Stimulated activated CD4-positive, alpha-beta T cell treated with anti-CD3 and anti-CD28 coated beads, Interleukin-12 subunit alpha, Interleukin-12 subunit beta, amount 100 ng/mL, for 24 hours (primary cell): ENCODE measurements at places on chromosomes 5 and 9.

DNA sequence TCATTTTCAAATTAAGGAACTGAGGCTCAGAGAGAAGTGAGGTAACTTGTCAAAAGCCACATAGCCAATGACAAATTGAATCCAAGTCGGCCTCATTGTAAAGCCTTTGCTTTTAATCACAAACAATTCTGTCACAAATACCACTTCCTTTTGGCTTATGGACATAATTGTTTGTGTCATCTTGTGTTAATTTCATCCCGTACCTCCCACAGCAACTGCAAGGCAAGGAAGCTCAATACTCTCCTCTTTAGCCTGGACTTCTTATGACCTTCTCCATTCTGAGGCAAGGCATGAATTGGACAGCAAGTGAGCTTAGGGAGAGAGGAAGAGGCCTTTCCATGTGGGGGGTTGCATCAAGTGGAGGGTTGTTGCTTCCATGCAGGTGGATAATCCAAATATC, 62.2 kb upstream of the SLC2A8 start:
- no peak for DNase-seq

DNA sequence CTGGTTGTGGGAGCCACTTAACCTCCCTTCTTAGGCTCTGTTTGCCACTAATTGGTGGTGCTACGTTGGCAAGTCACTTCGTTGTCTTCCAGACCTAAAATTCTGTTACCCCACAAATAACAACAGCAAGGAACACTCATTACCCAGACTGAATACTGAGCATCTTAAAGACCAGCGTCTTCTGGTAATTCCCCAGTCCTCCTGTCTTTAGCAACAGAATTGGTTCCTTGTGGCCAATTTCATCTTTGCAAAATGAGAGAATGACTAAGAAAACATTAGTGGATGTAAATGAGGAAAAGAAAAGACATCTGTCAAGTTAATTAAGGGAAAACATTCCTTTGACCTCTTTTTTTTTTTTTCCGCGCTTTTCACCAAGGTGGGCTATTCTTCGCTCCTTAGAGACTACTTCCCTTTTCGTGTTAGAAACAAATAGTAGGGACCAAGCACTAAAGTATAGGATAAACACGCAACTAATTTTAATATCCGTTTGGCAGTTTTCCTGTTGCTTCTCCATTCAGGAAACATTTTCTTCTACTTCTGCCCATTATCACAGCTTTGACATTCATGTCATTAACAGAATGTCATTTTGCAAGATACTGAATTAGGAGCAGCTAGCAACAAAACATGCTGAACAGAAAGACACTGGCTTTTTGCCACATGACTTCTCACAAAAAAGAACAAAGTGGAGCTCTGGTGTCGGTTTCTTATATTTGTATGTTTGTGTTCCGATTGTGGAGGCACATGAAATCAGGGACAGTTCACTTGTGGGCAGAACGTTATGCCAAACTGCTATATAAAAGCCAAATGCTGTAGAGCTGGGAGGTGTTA, 154.2 kb downstream of the CD180 start:
- DNase-seq, result no peak

- no peak for DNase-seq
Observed at GRCh38 chr9:137833721-137834613, 43.6 kb upstream of the CACNA1B start.

- DNase-seq, result no peak
Observed at GRCh38 chr9:101469026-101469425, 33.5 kb upstream of the ALDOB start.

GRCh38 chr9:95512709-95513095, 4.1 kb downstream of the PTCH1 start:
- DNase-seq, result no peak

DNA sequence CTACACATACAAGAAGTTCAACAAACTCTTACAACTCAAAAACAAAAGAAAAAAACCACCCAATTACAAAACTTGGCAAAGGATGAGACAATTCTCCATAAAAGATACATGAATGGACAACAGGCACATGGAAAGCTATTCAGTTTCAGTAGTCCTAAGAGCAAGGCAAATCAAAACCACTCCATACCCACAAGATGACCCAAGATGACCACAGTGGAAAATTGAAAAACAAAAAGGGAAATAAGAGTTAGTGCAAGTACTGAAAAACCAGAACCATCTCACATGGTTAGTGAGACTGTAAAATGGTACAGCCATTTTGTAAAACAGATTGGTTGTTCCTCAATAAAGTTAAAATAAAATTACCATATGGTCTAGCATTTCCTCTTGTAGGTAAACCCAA, 287.1 kb upstream of the CDH9 start:
- no peak for DNase-seq

- DNase-seq, result no peak
Observed at GRCh38 chr5:147805030-147805454, 22.5 kb upstream of the JAKMIP2 start.

GRCh38 chr9:27538647-27539046, 9.0 kb upstream of the MOB3B start:
- no peak for DNase-seq

DNA sequence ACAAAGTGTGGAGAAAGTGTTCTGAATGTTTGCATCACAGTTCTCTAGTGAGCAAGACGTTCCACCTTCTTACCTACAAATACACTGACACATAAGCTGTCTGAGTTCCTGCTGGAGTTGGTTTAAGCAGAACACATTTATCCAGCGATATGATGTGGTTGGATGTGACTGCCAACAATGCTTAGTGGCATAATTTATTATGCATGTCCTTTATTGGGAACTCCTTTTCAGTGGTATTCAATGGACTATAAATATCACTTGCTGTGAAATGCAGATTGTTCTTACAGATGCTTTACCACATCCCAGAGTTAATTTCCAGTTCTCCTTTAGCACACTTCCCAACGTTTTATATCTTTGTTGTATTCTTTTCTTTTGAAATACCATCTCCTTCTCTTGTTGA, 222.2 kb downstream of the LURAP1L start:
- DNase-seq, result no peak

DNA sequence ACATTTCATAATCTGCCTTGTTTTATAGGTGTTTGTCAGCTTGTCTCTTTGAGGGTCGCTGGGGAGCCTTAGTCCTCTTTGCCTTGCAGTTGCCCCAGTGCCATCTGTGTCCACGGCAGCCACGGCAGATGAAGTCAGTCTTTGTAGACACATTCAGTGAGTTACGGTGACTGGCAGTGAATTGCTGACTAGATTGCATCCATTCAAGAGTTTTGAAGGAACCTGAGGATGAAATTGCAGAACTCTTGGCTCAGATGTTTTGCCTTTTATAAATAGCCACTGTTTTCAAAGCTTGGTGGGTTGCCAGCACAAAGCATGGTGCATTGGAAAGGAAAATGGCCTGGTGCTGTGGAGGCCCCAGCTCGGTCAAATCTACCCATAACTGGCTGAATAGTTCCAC, 125.6 kb downstream of the TRIO start:
- no peak for DNase-seq

DNA sequence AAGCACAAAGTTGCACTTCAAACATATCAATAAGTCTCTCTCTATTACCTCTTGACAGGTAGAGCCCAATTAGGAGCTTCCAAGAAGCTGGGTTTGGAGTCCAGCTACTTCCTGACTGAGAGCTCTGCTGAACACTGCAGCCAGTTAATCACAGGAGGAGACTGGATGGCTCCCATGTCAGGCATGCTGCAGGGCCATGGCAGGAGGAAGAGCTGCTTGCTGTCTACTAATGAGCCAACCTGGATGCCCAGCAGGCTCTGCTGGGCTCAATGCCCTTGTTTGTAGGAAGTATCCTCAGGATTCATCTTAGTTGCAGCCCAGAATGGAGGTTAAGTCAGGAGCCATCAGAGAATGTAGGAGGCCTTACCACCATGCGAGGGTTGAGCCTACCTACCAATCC, 91.9 kb downstream of the TMEM215 start:
- no peak for DNase-seq

DNA sequence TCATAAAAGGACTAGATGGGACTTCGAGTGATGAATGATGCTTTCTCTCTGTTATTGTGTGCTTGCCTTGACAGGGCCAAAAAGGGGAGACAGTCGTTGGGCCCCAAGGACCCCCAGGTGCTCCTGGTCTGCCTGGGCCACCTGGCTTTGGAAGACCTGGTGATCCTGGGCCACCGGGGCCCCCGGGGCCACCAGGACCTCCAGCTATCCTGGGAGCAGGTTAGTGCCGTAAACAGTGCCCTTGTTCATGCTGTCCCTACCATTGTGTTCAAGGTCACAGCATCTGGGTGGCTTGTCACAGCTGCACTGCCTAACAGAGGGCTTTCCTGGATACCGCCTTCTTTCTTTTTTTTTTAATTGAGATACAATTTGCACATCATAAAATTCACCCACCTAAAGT, 48.7 kb upstream of the TGFBR1 start:
- DNase-seq, result no peak

DNA sequence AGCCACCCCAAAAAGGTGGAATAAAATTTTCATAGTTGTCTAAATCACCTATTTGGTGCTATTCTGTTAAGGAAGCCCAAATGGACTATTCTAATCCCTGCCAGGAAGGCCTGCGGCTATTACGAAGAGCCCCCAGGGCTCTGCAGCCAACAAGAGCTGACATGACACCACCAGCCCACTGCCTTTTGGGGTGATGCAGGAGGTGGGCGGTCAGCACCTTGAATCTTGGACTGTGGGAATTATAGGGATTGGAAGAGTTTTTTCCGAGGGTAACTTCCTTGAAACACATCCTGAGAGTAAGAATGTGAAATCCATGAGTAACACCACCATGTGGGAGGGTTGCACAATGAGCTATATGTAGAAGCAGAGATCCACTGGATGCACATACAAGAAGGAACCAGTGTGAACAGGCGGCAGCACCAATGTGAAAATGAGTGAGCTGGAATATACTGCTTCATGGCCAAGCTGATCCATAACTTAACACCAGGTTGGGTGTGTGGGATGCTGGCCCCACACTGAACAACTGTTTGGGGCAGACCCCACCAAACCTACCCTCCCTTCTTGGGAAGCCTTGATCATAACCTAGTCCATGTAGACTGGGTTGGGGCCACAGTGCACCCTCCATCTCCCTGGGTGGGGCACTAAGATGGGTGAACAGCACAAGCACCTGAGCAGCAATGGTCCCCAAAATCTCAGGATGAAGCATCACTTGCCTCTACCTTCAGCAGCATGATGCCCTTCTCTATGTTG, 239.0 kb downstream of the FSTL4 start:
- no peak for DNase-seq

DNA sequence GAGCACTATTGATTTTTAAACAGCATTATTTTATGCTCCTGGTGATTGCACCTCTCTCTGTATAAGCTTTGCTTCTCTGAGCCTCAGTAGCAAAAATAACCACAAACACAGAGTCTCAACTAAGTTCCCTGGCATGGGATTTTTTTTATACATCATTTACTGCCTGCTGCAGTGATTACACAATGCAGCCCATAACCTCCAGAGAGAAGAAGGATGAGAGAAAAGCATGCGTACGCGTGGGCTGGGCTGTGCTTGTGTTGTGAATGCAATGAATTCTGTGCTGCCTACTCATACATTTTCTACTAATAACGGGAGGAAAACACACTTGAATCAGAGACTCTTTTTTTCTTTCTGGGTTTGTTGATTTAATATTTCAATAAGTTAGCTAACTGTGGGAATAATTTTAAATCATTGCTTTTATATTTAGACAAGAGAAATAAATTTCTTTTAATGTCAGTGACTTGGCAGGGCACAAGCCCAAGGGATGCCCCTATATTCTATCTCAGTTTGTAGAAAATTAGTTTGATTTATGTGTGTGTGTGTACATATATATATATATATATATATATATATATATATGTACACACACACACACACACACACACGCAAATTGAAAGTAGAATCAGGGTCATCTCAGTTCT, 351.5 kb downstream of the MED10 start:
- DNase-seq, result no peak

DNA sequence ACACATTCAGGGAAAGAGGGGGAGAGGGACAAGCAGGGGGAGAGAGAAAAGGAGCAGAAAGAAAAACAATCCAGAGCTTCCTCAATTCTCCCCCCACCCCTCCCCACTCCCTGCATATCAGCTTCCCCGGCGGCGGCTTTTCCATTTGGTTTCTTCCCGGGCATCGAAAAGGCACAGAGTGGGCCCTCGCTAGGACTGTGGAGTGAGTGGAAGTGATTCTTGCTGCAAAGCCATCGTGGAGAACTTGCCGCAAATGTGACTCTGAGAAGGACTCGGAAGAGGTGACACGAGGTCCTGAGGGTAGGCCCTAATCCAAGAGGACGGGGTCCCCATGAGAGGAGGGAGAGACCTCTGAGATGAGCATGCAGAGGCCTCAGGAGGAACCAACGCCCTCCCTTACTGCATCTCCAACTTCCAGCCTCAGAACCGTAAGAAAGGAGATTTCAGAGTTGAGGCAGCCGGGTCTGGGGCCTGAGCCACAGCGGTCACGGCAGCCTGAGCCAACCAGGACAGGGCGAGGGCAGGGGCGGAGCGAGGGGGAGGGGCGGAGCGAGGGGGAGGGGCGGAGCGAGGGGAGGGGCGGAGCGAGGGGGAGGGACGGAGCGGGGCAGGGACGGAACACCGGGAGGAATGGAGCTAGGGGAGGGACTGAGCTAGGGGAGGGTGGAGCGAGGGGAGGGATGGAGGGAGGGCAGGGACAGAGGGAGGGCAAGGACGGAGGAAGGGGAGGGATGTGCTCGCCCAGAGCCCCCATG, 21.2 kb upstream of the SARDH start:
- DNase-seq, result no peak

GRCh38 chr5:173757403-173758209, 130.5 kb upstream of the CPEB4 start:
- no peak for DNase-seq

DNA sequence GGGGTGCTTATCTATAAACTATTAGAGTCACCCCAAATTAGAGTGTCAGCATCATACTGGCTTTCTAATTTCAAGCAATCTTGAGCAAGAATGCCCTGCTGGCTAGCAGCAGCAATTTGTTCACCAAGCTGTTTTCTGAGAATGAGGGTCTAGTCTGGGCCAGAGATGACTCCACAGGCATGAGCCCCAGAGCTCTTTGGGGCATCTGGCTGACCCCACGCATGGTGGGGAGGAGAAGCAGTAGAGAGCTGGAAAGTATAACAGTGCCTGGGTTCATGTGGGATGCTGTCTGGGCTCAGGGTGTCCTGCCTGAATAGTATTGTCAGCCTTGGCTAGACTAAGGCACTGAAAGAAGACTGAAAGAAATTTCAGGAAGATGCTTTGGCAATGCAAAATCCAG, 64.9 kb downstream of the C6 start:
- DNase-seq, result no peak

- DNase-seq, result no peak
Observed at GRCh38 chr5:78353520-78353919, 6.9 kb upstream of the SCAMP1 start.

- no peak for DNase-seq
Observed at GRCh38 chr5:128774605-128775004, 190.7 kb upstream of the SLC27A6 start.

DNA sequence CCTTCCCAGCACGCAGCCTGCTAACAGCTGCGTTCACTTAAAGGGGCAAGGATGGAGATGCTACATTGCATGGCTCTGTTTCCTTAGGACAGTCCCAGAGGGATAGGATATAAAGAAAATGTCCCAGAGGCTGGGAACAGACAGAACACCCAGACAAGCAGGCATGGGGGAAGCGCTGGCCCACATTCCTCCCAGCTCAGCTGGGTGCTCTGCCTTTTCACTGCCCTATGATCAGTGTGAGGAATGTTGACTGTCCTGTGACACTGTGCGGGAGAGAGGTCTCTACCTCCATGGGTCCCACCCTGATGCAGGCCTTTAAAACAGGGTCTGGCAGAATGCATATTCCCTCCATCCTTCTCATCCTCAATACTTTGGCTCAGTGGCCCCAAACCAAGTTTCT, 459.4 kb upstream of the DMAC1 start:
- DNase-seq, result no peak

- no peak for DNase-seq
Observed at GRCh38 chr9:21923694-21924093, 70.5 kb downstream of the CDKN2A start.

GRCh38 chr5:1524481-1524798, 680 bp upstream of the LPCAT1 start:
- no peak for DNase-seq
